Stimulated activated naive B cell treated with anti-CD40 and anti-IgM and Interleukin-4, amounts not matched to agents 10 μg/mL and 1 μg/mL and 100 μg/mL, for 72 hours (primary cell): ENCODE measurements at places on chromosomes 2 and 18.

DNA sequence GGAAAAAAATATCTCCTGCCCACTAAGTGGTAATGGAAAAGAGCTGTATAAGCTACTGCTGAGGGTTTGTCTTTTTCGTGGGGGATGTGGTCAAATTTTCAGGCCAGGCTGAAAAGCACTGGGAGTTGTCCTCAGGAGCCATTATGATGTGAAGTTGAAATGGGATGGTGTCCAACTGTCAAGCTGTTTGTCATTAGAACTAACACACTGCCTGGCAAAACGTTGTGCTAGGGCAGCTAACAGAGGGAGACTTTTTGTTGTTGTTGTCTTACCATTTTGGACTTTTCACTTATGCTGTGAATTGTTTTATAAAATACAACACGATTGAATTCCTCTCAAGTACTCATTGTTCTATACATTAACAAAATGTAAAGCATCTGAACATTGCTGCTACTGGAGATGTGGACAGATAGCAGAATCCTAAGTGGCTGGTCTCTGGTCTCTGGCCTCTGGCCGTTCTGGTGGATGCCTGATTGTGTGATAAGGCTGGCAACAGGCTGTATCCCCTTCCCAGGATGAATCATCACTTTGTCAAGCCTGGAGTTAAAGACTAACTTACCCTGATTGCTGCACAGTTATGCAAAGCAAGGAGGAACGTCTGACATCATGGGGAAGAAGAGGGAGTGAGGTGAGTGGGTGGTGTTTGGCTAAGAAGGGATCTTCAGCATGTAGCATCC lies 2.3 kb downstream of the MYO1B start:
- DNase-seq, result no peak

GRCh38 chr2:149064856-149065630 lies 26.5 kb downstream of the LYPD6B start:
- DNase-seq, result no peak

GRCh38 chr2:34004936-34005335 lies 405.8 kb upstream of the FAM98A start:
- no peak for DNase-seq

- no peak for DNase-seq
Measured at GRCh38 chr18:78640246-78640995, 339.2 kb upstream of the SALL3 start.

GRCh38 chr2:205659922-205660321 lies 22.4 kb upstream of the NRP2 start:
- no peak for DNase-seq

DNA sequence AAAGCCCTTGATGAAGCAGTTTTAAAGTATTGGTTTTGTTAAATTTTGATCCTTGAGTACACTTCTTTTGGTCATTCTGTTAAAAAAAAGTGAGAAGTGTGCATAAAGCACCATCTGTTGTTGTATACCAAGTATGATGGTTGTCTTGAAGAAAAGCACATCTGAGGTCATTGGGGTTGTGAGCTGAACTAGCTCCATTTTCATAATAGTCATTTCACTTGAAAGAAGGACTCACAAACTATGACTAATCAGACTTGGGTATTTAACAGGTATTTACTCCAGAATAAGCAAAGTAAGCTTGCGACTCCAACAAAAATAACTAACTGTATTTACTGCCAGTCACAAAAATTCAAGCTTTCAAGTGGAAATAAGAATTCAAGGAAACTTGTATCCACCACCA lies 35.1 kb downstream of the CHN1 start:
- DNase-seq, result no peak

GRCh38 chr2:226526716-226527115 lies 272.9 kb downstream of the IRS1 start:
- no peak for DNase-seq

DNA sequence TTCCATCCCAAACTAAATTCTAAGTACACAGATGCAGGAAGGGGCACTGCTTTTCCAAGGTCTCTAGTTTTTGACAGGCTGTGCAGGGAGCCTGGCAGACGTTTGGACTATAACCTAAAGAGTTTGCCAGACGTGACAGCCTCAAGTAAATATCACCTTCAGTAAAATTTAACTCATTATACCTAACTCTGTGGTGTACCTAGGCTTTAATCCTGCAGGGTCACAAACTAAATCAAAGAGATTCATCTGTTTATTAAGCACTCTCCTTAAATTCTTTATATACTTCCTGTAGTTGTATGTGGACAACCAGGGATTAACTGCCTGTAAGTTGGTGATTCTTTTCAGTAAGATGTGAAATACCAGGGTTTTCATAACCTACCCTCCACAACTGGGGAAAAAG lies 92.9 kb downstream of the ACVR1 start:
- DNase-seq, result no peak

DNA sequence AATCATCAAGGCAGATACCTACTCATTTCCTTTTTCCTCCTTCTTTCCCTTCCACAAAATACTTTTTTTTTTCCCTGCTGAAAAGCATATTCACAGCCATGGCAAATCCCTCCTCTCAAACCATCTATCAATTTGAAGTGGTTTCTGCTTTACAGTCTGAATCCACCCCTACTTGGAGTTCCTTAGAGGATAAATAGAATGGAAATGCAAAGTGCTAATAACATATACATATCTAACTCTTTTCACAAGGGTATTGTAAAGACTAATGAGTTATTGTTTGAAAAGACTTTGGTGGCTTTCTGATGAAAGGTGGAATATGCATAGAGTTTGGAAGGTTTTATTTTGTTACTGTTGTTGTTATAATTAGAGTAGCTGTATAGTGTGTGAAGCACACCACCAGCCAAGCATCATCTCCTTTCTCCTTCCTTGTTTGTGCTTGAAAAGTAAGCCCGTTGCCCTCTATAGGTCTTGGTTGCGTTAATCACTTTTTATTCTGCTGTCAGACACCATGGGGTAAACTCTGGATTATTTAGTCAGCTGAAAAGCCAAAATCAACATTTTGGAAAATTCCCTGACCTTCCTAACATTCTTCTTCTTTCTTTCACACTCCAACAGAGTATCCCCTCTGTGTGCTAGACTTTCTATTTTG lies 2126.9 kb upstream of the CELF4 start:
- DNase-seq, result no peak

DNA sequence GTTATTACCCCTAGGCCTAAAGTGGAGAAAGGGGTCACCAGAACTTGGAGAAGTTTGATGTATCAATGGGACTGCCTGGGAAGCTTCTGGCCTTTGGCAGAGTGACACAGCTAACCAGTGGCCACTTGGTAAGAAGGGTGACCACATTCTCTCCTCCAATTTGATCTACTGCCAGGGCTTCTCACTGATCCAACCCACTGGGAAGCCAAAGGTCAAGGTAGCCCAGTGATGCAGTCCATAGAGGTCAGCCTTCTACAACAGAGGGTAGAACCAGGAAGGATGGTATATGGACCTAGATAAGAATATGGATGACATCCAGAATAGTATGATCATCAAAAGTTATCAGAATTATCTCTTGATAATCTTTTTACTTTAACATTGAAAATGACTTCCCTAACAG lies 493.6 kb downstream of the NYAP2 start:
- no peak for DNase-seq

- no peak for DNase-seq
Measured at GRCh38 chr2:100106460-100106859, 35.9 kb downstream of the AFF3 start.

- DNase-seq, result no peak
Measured at GRCh38 chr2:84768840-84769239, 112.0 kb downstream of the TRABD2A start.

- DNase-seq, result no peak
Measured at GRCh38 chr2:210558708-210559107, 2.3 kb downstream of the CPS1 start.

- DNase-seq, result no peak
Measured at GRCh38 chr2:203510941-203511305, 24.2 kb downstream of the RAPH1 start.

- no peak for DNase-seq
Measured at GRCh38 chr2:166144071-166144470, 16.3 kb upstream of the SCN1A start.

DNA sequence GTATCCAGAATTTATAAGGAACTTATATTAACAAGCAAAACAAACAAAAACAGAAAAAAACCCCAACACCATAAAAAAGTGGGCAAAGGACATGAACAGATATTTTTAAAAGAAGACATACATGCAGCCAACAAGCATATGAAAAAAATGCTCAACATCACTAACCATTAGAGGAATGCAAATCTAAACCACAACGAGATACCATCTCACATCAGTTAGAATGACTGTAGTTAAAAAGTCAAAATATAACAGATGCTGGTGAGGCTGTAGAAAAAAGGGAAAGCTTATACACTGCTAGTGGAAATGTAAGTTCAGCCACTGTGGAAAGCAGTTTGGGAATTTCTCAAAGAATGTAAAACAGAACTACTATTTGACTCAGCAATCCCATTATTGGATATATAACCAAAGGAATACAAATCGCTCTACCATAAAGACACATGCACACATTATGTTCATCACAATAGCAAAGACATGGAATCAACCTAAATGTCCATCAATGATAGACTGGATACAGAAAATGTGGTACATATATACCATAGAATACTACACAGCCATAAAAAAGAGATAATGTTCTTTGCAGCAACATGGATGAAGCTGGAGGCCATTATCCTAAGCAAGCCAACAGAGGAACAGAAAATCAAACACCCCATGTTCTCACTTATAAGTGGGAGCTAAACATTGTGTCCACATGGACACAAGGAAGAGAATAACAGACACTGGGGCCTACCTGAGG lies 25.3 kb downstream of the PREPL start:
- no peak for DNase-seq

DNA sequence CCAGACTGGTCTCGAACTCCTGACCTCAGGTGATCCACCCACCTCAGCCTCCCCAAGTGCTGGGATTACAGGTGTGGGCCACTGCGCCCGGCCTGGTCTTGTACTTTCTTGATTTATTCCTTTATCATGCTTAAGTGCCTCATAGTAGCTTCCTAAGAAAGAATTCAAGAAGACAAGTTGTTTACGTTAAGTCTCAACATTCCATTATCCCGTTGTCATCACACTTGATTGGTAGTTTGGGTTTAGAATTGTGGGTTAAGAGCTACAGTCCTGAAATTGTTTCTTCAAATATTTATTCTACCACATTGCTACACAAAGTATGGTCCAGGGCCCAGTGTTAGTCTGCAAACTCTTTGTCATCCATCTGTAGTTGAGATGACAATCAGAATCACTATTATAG lies 194.0 kb downstream of the VWC2L start:
- no peak for DNase-seq

DNA sequence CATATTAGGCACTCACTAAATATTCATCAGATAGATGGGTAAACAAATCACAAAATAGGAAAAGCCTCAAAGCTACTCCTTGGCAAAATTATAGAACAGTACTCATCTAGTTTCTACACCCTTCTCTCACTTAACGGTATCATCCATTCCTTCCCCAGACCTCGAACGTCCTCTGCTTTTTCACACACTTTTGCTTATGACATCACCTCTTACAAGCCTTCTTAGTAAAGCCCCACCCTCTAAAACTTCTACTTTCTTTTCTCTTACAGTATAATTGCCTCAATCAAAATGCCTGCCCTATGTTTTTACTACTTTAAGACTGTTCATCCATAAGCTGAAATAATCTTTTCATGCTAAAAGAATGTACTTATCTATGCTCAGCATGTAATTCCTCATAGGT lies 8.1 kb downstream of the CHN1 start:
- no peak for DNase-seq

DNA sequence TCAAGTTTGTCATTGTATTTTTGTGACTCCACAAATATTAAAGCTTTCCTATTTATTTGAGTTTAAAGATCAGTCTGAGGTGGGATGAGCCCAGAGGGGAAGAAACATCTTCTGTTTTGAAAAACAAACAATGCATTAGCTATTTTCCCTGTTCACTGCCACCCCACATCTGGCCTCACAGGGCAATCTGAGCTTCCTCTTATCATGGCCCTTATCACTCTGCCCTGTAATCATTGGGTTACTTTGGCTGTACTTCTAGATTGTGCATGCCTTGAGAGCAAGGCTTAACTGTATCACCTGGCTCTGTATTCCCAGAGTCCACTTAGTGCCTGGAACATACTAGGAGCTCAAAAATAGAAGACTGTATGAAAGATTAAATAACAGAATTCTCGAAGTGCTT lies 241.6 kb upstream of the NT5C1B start:
- DNase-seq, result no peak

DNA sequence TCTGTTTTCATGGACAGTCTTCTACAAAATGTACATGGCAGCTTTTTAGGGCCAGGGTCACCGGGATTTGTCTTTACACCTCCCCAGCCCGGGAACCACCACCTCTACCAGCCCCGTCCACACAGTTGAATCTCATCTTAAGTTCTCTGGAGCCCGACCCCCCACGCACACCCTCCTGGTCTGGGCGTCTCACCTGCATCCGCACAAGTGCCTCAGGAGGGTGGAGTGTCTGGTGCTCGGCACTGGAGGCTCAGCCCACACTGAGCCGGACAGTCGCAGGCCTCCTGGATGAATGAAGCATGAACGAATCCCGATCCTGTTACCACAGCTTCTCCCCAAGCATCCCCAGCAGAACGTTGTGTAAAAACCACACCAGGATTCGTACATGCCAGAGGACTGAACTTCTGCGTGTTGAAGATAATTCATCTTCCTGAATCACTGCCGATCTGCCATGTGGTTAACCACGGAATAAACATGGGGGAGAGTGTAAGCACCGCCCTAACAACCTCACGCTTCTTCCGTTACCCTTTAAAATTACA lies 162.0 kb downstream of the RTP5 start:
- DNase-seq, result no peak

DNA sequence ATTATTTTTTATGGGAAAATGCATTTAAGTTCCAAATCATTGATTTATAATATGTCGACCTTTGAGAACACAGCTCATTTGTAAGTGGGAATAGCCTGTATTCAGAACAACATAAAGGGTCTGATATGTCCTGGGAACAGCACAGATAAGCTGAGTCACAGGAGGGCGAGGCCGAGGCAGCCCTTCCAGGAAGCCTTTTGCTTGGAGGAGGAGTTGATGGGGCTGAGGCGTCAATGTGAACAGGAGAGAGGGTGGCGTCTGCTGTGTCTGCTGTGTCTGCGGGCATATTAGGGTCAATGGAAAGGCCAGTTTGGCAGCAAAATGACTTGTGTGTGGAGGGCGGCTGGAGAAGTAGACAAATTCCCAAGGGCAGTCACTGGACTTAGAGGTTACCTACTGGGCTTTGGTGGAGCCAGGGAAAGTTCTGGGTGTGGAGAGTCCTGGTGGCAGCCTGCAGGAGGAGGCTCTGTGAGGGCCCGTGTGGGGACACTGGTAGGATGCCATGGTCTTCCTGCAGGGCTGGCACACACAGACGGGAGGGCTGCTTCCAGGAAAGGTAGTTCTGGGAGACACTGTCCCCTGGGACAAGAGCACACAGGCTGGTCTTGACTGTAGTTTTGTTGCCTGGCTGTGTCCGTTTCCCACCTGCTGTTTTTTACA lies 128.1 kb downstream of the GLI2 start:
- no peak for DNase-seq

- no peak for DNase-seq
Measured at GRCh38 chr2:156099382-156099781, 233.1 kb downstream of the NR4A2 start.

GRCh38 chr2:73112913-73113854 lies at the start of gene RAB11FIP5:
TSS of gene RAB11FIP5 (minus strand) at chr2:73112948. CDS start at chr2:73112777, 171 bp downstream.
- peak; percentile 43 for DNase-seq
